ENCODE measurements at places on chromosomes 16 and 17. TPM values are rescaled to one million over a fixed set of nuclear protein-coding genes. Genes with fewer than 3 reads are reported as not detected.

DNA sequence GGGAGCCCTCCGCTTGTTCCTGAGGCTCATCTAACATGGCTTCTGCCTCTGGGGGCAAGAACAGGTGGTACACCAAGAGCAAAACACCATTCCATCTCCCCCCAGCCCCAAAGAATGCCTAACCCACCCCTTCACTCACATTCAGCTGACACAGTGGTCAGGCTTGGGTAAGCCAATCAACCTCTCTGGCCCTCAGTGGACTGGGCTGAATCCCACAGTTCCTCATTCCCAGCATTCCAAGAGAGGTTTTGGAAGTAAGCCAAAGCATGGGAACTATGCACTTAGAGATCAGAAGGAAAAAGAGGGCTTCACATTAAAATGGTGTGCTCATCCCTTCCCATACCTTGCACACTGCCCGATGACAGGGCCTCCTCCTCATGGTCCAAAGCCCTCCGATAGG, 7.8 kb downstream of the PIGS start:
- no peak for DNase-seq

GRCh38 chr17:41452281-41452680, 11.5 kb upstream of the KRT38 start:
- no peak for DNase-seq

DNA sequence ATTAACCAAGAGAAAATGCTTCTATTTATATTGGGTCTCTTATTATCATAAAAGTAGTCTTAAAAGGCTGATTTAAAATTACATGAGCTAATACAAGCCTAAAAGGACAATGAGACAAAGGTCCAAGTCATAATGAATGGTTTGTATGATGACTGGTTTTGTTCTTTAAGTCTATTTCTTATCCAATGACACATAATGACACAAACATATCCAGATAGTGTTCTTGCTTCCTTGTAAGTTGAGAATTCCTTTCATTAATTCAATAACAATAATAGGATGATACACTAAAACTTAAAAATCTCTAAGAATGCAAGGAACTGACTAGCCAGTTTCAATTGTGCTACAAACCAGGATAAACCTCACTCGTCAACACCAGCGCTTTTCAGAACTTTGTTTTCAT, 244.1 kb downstream of the CEP112 start:
- DNase-seq = no peak

GRCh38 chr16:2530629-2531318, 434 bp downstream of the CEMP1 start:
- peak; percentile 10 for DNase-seq

The PABPN1L gene
- not detected for polyA plus RNA-seq

The HIGD1B gene
- not detected for polyA plus RNA-seq

The PITPNM3 gene
- 2.0 TPM for polyA plus RNA-seq

The EMC6 gene
- 117 TPM for polyA plus RNA-seq
